Activated CD4-positive, alpha-beta T cell treated with anti-CD3 and anti-CD28 coated beads for 4 hours (primary cell): ENCODE measurements at places on chromosomes 4 and X.
A peak's percentile ranks its signal among the peaks of the same experiment; 100 is the strongest.

DNA sequence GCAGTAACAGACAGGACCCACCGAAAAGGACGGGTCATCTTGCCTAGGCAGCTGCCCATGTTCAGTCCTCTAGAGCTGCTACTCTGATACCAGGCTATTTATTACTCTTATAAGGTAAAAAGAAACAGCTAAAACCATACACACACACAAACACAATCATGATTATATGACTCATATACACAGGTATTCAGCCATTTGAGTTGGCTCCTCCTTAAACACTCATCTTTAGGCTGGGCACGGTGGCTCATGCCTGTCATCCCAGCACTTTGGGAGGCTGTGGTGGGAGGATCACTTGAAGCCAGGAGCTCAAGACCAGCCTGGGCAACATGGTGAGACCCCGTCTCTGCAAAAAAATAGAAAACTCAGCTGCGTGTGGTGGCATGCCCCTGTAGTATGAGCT is 76.6 kb downstream of the F11 start:
- DNase-seq = no peak

DNA sequence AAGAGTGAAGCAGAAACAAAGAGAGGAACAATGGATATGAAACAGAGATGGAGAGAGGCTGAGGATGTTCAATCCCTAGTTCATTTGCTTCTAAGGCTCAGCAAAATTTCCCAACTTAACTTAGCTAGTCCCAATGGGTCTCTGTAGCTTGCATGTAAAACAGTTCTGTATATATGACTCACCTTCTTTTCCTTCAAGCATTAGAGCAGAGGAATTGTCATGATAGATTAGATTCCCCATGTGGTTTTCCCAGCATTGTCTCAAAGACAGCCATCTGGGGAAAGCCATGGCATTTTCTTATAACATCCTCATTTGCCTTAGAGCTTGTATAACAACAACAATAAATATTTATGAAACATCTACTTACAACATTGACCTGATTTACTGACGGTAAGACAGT is 93.9 kb upstream of the GATB start:
- no peak for DNase-seq

- DNase-seq = no peak
Observed at GRCh38 chr4:42410446-42410845, 13.2 kb downstream of the SHISA3 start.

GRCh38 chrX:8743126-8743732 is 11.3 kb upstream of the ANOS1 start:
- peak; percentile 64 for DNase-seq

- no peak for DNase-seq
Observed at GRCh38 chr4:78937837-78938236, 1.4 kb downstream of the PAQR3 start.

DNA sequence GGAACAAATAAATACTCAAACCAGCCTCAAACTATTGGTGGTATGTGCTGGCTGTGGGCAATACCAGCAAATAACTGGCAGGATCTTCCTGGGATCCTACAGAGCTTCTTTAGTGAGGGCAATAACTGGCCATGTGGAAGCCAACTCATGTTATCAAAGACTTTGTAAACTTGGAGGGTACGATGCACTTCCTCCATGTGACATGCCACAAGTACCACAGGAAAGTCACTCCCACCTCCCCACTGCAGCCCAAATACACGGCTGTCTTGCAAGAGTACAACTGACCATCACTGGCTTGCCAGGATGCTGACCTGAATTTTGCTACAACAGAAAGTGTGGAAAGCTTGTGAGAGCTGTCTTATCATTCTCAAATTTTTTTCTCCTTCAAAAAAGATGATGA is 93.3 kb upstream of the MAML3 start:
- DNase-seq = no peak

- no peak for DNase-seq
Observed at GRCh38 chr4:152676052-152676854, 3.5 kb downstream of the TMEM154 start.

DNA sequence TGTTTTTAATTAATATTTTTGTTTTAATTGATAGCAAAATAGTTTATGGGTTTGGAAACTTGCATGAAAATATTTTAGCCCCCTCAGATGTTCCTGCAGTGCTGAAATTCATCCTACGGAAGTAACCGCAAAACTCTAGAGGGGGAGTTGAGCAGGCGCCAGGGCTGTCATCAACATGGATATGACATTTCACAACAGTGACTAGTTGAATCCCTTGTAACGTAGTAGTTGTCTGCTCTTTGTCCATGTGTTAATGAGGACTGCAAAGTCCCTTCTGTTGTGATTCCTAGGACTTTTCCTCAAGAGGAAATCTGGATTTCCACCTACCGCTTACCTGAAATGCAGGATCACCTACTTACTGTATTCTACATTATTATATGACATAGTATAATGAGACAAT is 40.4 kb downstream of the MAP7D3 start:
- no peak for DNase-seq

DNA sequence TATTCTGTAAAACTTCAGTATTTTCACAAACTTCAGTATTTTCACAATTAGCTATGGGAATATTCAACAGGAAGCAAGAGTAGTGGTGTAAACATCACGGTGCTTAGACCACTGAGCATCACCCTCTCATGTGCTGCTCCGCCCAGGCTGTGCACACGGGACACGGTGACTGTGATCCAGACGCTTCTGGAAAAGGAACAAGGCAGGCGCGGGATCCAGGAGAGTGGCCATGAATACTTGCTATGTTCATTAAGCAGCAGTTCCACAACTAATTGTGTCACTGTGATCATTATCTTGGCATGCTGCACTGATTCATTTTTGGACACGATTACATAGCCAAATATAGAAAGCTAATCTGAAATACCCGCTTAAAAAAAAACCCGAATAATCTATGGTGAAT is 19.6 kb upstream of the FAT1 start:
- DNase-seq = no peak

DNA sequence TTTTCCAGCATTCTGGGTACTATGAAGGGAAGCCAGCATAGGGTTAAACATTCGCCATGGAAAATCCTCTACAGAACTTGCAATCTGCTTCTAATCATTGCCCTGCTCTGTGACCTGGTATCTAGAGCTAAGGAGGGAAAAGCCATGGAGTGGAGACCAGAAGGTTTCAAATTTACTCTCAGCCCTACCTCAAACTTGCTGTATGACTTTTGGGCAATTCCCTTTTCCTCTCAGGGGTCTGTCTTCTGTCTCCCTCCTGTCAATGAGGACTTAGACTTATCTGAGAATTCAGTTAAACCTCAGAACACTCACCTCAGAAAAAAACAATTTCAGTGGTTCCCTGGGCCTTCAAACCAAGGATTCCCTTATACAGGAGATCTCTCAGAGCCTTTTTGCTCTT is 29.1 kb downstream of the ARHGEF9 start:
- DNase-seq = no peak

DNA sequence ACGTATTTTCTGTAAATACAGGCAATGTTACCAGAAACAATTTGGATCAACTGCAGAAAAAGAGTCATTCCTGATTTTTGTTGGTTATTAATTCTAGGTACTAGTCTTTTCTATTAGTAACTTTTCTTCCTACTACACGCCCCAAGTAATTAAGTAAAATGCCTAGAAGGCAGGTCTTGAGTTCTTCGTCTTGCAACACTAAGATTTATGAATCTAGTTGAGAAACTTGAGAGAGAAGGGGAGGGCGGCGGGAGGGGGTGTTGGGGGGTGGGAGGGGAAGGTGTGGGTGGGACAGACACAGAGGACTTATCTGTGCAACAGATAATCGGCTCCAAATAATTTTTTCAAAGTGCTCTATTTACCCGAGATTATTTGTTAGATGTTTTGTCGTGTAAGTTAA is 3.0 kb downstream of the RAP2C start:
- no peak for DNase-seq

- DNase-seq = no peak
Observed at GRCh38 chr4:147778942-147779341, 47.1 kb downstream of the ARHGAP10 start.

- DNase-seq = no peak
Observed at GRCh38 chr4:7358100-7358735, 76.5 kb downstream of the PSAPL1 start.

- no peak for DNase-seq
Observed at GRCh38 chr4:109406337-109406931, 27.2 kb upstream of the SEC24B start.

GRCh38 chr4:31482691-31483090 is 762.5 kb downstream of the PCDH7 start:
- no peak for DNase-seq

DNA sequence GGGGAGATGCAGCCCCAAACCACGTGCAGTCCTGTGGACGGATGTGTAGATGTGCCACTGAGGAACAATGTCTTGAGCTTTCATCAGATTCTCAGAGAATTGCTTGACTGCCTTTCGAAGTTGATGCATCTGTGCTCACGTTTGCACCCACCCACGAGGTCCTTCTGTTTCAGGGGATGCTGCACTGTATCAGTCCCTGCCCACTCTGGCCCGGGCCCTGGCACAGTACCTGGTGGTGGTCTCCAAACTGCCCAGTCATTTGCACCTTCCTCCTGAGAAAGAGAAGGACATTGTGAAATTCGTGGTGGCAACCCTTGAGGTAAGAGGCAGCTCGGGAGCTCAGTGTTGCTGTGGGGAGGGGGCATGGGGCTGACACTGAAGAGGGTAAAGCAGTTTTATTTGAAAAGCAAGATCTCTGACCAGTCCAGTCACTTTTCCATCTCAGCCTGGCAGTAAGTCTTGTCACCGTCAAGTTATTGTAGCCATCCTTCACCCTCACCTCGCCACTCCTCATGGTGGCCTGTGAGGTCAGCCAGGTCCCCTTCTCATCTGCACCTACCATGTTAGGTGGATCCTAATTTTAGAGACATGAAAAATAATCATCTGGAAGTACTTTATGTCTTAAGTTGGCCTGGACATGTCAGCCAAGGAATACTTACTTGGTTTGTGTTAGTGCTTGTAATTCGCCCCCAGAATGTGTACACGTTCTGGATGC is 36.4 kb upstream of the MSANTD1 start:
- DNase-seq = no peak

- no peak for DNase-seq
Observed at GRCh38 chrX:24920769-24921168, 95.0 kb downstream of the ARX start.

- DNase-seq = no peak
Observed at GRCh38 chr4:2805712-2806389, 13.0 kb downstream of the SH3BP2 start.

- DNase-seq = no peak
Observed at GRCh38 chrX:11754958-11755645, 2.9 kb upstream of the MSL3 start.

DNA sequence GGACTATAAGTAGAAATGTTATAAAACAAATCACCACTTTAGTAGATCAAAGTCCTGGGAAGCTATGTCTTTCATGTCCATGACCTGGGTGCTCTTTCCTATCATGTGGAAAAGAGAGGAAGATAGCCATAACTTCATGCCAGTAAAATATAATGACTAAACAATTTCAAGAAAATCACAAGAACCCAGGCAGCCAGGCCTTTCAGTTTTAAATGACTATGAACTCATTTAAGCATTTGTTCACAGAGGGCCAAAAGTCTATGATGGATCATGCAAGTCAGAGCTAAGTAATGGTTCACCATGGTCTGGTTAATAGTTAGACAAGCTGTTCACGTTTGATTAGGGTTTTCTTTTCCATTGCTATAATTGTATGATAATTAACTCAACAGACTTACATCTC is 155.8 kb downstream of the PPARGC1A start:
- DNase-seq = no peak

- DNase-seq = no peak
Observed at GRCh38 chr4:25347473-25347872, 29.6 kb upstream of the ANAPC4 start.

DNA sequence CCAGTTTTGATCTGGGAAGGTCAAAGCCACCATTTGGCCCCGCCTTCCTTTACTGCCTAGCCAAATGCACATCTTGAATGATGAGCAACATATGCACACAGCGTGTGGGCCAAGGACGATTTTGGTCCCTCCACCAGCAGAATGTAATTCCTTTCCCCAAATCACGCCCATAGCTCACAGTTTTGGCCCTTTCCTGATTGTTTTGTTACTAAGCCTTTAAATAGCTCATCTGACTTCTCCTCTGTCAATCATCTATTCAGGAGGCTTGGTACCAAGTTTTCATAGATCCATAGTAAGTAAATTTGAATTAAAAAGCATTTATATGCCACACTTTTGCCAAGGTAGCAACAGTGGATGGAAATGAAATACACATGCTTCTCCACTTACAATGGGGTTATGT is 123.3 kb downstream of the NFKB1 start:
- DNase-seq = no peak

GRCh38 chr4:104531390-104531789 is 36.7 kb upstream of the CXXC4 start:
- no peak for DNase-seq

GRCh38 chr4:128517096-128517738 is 229.6 kb upstream of the PGRMC2 start:
- no peak for DNase-seq

GRCh38 chrX:30888526-30889146 is 418 bp downstream of the TAB3 start:
- DNase-seq = peak; percentile 4

DNA sequence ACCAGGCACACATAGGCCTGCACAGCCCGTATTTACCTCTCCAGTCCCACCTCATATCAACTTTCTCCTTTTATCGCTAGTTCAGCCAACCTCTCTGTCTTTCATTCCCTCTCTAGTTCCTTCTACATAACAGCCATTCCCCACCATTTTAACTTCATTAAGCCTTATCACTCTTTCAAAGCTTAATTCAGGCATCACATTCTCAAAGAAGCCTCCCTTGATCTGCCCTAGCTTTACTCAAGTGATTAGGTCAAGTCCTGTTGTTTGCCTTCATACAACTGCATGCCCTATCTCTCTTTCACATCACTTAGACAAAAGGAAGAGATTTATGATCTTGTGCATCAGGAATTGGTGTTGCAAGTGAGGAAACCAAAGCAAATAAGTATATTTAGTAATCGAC is 74.2 kb downstream of the ALPK1 start:
- DNase-seq = no peak

GRCh38 chrX:31572360-31572759 is 500.5 kb upstream of the FTHL17 start:
- DNase-seq = no peak

DNA sequence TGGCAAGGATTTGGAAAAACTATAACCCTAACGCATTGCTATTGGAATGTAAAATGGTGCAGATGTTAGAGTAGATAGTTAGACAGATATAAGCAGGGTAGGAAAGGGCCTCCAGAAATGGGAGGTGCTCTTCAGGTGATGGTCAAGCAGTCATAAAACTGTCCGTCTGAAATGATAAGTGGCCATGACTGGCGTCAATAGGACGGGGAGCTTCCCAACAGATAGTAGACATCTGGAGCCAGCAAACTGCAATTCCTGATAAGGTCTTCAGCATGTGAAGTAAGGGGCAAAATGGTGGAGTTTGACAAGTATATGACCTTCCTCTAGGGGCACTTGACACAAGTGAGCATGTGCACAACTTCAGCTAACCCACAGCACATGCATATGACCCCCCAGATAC is 250.4 kb downstream of the MAGEB5 start:
- no peak for DNase-seq

- no peak for DNase-seq
Observed at GRCh38 chrX:119677654-119677981, 15.3 kb downstream of the SEPTIN6 start.
